ENCODE measurements at places on chromosomes 16 and 17. TPM values are rescaled to one million over a fixed set of nuclear protein-coding genes. Genes with fewer than 3 reads are reported as not detected.

The SBK1 gene
- 1.5 TPM for total RNA-seq

The CCL7 gene
- not detected for total RNA-seq

The ADORA2B gene
- 4.6 TPM for total RNA-seq

The DNASE1L2 gene
- 1.2 TPM for total RNA-seq

The MILR1 gene
- total RNA-seq, result not detected

DNA sequence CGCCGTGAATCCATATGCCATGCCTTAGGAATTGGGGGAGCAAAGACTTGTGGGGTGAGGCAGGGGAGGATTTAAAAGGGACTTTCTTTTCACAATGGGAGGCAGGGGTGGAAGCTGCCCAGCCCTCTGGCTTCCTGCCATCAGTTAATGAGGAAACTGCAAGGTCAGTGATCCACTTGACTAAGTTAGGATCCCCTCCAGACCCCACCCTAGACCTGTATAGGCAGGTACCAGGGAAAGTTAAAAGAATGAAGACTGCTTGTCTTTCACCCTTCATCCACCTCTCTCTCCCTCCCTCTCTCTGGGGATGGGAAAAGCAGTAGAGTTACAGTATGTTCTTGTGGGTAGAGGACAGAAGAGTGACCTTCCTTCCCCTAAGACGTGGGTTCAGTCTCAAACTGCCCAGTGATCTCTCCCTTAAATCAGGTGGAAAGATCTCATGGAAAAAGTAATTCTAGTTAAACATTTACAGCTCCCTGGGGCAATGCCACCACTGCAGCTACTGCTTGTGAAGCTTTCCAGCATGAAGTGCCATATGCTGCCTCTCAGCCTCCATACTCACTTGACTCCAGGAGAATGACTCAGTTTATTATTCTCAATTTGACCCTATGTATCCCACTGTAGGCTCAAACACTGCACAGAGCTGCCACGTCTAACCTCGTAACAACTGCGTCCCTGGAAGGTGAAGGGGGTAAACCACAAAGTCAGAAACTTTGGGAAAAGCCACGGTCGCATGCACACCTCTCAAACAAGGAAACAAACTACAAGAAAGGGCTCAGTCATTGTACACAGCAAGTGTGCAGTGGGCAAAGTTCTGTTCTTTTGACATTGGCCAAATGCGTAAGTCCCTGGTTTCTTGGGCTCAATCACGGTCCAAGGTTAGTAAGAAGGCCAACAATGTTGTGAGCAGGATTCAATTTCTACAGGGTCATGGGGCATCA is 1.2 kb downstream of the COA3 start:
- peak overlapping the region; percentile 90 for H3K4me3 ChIP-seq
- no peaks in the 10 kb centered on the region for H3K36me3 ChIP-seq

DNA sequence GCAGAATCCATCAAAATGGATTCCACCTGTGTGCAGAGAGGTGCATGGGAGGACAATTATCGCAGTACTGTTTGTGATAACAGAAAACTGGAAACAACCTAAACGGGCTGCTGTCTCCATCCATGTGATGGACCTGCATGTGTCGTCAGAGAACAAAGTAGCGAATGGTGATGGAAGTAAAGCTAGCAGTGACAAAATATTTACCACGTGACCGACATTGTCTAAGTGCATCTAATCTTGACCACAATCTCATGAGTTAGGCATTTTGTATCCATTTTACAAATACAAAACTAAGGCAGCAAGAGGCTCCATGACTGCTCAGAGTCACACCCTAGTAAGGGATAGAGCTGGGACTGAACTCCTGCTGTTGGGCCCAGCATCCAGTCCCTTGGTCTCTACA is 187.3 kb downstream of the LGALS9B start:
- H3K27me3 ChIP-seq, result no peaks in the 10 kb centered on the region
- H3K4me1 ChIP-seq, result peaks cover 58% of the 10 kb centered on the region
- H3K4me3 ChIP-seq, result no peak overlapping the region
- H3K36me3 ChIP-seq, result peaks cover 14% of the 10 kb centered on the region
- DNase-seq, result no peak

GRCh38 chr17:57458718-57459285 is 202.5 kb downstream of the MSI2 start:
- H3K27ac ChIP-seq, result no peak overlapping the region
- no peaks in the 10 kb centered on the region for H3K27me3 ChIP-seq
- DNase-seq, result no peak
- peaks cover 28% of the 10 kb centered on the region for H3K4me1 ChIP-seq

Measured in chondrocyte (in vitro differentiated cells).